ENCODE measurements at places on chromosomes 7 and 10. TPM values are rescaled to one million over a fixed set of nuclear protein-coding genes. Genes with fewer than 3 reads are reported as not detected.

- no peaks in the 10 kb centered on the region for H3K27me3 ChIP-seq
- H3K27ac ChIP-seq = no peak overlapping the region
- DNase-seq = no peak
Observed at GRCh38 chr10:104351061-104351702, 2.5 kb upstream of the CFAP58 start.

GRCh38 chr10:81843042-81843441 lies 32.0 kb upstream of the NRG3 start:
- no peaks in the 10 kb centered on the region for H3K27me3 ChIP-seq
- no peaks in the 10 kb centered on the region for H3K36me3 ChIP-seq
- H3K27ac ChIP-seq = no peak overlapping the region
- H3K4me3 ChIP-seq = no peak overlapping the region
- no peak for DNase-seq

DNA sequence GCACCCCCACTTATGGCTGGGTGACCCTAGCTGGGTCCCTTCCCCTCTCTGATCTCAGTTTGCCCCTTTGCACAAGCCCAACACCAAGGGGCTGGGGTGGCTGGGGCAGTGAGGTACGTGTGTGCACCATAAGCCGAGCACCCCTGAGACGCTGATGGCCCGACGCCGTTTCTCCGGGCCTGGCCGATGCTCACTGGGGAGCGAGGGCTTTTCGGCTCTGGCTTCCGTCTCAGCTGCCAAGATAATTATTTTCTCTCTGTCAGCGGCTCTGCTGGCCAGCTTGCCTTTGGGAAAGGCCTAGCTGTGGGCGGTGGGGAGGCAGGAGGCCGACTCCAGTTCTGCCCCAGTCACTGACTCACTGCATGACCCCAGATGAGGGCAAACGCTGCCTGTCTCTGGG lies 91.0 kb downstream of the ZMIZ1 start:
- no peaks in the 10 kb centered on the region for H3K36me3 ChIP-seq
- peaks cover 76% of the 10 kb centered on the region for H3K4me1 ChIP-seq
- no peaks in the 10 kb centered on the region for H3K27me3 ChIP-seq
- no peak overlapping the region for H3K4me3 ChIP-seq
- DNase-seq = peak; percentile 89
- peak overlapping the region; percentile 87 for H3K27ac ChIP-seq

The TRIL gene
- 13.5 TPM for total RNA-seq

Data from ascending aorta (tissue), 2 donors.